ENCODE measurements at places on chromosomes 11 and 22.

- no peak for DNase-seq
Measured at GRCh38 chr11:35539256-35539655, 13.8 kb upstream of the PAMR1 start.

DNA sequence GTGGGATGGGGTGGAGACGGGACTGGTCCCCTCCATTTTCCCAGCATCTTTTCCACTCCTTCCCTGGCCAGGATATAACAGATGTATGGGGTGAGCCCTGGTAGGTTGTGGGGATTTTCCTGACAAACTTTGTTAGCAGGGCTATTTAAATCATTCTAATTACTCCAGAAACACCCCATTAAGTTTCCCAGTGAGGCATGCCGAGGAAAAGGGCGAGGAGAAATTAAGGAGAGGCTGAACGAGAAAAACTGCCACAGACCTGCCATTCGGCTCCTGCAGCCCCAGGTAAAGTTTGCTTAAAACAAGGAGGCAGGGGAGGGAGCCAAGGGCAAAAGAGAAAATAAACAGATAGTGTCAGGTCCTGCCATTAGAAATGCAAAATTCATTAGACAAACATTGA lies 428.2 kb downstream of the BUD13 start:
- no peak for DNase-seq

DNA sequence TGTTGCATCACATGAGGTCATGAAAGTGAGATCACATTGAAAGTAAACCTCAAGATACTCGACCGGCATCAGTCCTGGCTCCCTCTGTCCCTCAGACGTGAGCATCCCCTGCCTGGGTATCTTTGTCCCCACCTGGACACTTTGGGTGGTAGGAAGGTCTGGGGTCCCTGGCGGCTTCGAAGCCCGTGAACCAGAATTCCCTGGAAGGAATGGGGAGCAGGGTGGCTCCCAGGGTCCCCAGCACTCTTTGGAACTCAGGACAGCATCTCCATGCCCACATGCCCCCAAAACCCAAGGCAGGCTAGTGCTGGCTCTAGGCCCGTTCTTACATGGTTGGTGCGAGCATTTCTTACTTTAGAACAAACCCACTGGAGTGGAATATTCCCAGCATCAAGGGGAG lies 7.5 kb downstream of the DERL3 start:
- DNase-seq: no peak

DNA sequence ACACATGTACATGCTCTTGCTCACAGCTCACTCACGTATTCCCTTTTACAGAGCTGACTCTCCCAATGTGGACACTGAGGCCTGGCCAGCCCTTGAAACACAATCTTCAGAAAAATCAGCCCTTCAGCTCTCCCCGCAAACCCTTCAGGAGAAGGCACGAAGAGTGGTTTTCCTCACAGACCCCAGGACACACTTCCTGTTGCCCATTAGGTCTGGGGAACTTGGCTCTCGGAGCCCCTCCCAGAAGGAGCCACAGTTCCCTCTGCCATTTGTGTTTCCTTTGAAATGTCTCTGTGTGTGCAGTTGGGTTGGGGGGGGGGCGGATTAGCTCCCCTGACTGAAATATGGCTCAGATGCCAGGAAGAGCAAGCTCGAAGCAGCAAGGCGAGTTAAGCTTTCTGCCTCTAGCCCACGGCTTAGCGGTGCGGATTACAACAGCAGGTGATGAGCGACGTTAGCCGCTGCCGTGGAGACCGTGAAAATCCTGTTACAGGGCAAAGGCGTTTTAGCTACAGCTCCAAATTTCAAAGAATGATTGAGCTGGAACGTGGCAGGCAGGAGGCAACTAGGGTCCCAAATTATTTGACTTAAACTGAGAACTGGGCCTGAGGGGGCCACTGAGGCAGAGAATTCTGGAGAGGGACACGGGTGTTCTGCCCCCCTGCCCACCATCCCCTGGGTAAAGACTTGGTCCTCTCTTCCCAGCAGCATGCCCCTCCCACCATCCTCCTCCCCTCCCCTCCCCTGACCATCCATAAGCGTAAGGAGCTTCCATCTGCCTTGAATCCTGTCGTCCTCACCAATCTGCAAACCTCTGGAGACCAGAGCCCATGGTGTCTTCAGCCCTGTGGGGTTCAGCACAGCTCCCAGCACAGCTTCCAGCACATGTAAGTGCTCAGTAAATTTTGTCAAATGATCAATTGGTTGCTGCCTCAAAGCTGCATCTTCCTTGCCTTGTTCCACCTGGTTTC lies 598.6 kb downstream of the BUD13 start:
- no peak for DNase-seq

- DNase-seq: no peak
Measured at GRCh38 chr22:48112687-48113521, 1350.5 kb downstream of the TBC1D22A start.

DNA sequence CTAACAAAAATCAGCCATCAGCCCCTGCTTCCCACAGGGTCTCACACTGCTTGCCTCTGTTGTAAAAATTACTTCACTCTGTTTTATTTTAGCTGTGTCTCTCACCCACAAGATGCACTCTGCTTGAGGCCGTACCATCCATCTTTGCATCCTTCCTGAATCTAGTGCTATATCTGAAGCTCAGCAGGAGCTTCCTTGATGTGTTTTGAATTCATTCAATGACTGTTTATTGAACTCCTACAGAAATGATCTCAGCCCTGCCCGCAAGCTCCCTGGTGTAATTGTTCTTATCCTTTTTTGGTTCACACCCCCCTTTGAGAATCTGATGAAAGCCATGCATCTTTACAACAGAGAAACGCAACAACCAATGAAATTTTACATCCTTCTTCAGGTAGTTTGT lies 310.2 kb upstream of the ZC3H12C start:
- no peak for DNase-seq
